ENCODE measurements at places on chromosomes 11 and 22. TPM values are rescaled to one million over a fixed set of nuclear protein-coding genes. Genes with fewer than 3 reads are reported as not detected.

Gene TMEM121B
- 0.15 TPM for total RNA-seq

DNA sequence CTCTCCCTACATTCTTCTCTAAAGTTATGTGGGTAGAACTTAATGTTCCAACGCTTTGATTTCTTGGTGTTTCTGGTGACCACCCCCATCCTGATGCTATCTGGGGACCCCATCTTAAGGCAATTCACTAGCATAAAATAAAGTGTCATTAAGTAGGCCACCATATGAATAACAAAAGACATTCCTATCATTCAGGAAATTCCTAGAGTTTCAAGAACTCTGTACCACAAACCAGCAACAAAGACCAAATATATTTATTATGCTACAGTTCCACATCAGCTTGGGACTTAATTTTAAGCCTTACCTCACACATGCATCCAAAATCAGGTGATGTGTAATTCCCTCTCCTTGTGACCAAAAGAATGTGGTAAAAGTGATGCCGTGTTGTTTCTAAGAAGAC is 254.6 kb upstream of the LRRC4C start:
- DNase-seq: no peak

DNA sequence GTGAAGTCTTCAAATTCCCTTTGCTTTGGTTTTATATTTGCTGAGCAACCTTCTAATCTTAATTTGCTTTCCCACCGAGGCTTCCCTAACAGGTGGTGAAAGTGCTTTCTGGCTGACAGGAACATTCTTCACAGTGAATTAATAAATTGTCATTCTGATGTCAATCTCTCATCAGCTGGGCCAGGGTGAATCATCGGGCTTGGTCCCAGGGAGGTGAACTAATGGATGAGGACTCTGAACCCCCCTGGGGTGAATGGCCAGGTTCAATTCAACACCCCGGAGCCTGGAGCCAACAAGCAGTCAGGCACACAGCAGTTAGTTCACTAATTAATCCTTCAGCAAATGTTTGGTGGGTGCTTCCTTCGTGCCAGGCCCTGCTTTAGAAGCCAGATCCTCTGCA is 155.4 kb upstream of the PDGFD start:
- DNase-seq: no peak

DNA sequence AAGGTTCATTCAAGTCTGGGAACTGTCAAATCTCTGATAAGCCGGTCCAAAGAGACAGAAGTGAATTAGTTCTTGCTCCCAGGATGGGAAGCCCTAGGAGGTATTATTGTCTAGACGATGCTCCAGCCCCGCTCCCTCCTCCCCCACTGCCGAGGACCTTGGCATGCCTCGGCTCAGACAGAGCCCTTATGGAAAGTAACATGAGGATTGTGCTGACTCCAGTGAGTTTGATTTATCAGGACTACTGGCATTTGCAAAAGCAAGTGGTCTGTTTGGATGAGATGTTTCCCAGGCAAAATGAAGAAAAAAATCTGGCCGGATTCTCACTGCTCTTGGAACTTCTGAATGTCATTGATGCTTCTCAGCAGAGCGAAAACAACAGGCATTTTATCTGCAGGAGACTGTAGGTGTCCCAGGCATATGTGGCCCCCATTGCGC is 341.0 kb downstream of the ETS1 start:
- DNase-seq: no peak

GRCh38 chr22:39773976-39774539 is 119.5 kb downstream of the ENTHD1 start:
- no peak for DNase-seq

Measured in CD8-positive, alpha-beta memory T cell (primary cell).